Cardiac muscle cell (in vitro differentiated cells and primary cell): ENCODE measurements at places on chromosomes 2 and 18.

DNA sequence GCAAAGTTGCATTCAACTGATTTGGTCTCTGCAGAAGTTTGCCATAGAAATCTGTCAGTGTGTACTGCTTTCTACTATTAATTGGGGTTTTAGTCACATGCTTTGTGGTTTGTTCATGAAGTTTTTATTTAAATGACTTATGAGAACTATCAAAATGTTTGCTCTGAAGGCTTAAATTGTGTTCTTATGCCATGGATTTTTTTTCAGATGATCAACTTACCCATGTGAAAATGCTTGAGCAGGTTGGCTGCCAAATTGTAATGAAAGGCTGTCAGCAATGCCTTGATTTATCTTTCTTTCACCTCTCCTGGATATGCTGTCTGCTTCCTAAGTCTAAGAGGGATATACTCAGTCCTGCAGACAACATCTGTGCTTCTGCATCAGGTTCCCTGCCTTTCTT is 50.7 kb downstream of the FMNL2 start:
- no peak for DNase-seq

GRCh38 chr2:228378696-228379425 is 197.4 kb upstream of the SPHKAP start:
- peak; percentile 66 for DNase-seq

DNA sequence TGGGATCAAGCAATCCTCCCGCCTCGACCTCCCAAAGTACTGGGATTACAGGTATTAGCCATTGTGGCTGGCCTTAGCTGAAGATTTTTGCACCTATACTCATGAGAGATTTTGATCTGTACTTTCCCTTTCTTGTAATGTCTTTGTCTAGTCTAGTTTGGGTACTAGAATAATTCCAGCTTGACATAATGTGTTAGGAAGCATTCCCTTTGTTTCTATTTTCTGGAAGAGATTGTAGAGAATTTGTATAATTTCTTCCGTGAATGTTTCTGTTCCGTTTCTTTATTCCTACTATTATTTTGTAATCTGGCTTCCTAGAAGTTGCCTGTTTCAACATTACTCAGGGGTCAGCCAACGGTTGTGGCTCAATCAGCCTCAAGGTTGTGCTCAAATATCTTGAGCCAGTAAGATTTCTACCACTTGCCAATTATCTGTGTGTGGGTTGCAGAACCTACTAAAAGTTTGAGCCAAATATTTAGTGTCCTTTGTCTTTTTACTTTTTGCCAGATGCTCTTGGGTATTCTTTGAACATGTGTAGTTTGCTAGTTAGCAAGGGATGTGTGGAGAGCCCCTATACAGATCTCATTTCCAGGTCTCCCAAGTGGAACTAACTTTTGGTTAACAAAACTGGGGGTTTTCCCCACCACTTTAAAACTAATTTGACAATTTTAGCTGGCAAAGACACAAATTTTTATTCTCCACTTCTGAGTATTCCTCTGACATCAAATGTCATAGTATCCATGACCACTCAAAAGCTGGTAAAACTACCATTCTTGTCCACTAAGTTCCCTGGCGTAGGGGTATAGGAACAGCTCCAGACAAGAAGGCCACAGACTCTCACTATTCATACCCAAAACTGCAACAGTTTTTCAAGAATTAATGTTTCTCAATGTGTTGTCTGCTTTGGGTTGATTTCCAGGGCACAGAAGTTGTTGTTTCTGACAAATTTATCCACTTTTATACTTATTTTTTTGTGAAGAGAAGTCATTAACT is 42.8 kb upstream of the BAZ2B start:
- no peak for DNase-seq

- DNase-seq, result no peak
Measured at GRCh38 chr18:47883771-47884413, 46.6 kb downstream of the SMAD2 start.

DNA sequence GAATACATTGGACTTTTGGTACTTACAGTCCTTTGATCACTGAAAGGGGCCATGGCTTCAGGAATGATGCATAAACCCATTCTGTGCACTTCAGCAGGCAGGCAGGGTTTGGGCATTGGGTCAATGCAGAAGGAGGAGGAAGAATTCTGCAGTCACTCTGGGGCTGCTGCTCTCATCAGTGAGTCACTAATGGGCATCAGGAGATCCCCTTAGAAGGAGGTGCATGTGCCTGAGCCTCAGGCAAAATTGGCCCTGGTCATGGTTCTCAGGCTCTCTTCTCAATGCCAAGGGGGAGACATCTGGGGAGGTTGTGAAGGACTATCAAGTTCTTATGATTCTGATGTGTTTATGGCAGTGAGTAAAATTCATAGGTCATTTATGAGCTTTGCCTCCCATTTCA is 52.0 kb upstream of the TNP1 start:
- DNase-seq, result no peak

DNA sequence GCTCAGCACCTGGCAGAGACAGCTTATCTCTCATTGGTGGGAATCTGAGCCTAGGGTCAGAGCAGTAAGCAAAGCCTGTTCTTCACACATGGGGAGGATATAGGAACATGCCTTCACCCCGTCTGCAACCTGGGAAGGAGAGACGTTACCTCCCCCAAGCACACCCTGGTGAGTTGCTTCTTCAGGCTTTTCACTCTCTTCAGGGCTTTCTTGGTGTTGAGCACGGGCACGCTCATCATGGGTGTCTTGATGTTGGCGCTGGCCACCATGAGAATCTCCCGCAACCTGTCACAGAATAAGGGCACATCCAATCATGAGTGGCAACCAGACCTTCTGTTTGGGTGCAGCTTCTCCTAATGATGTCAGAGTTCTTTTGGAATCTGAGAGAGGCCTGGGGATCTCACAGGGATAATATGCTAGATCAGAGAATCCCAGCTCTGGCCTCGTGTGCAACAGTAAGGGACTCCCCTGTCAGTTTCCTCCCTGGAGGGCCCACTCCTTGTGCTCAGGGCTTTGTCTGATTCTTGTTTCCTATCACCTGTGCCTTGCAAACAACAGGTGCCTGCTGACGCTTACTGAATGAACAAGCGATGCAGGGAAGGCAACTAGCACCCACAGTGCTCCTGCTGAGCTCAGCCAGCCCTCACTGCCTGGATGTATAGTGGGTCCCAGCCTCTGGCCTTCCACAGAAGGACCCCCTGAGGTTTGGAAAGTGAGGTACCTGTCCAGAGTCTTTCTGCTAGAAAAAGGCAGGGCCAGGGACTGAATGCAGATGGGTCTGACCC is 66.3 kb downstream of the POLR1A start:
- DNase-seq, result no peak

- no peak for DNase-seq
Measured at GRCh38 chr2:223782629-223783028, 54.8 kb downstream of the AP1S3 start.

DNA sequence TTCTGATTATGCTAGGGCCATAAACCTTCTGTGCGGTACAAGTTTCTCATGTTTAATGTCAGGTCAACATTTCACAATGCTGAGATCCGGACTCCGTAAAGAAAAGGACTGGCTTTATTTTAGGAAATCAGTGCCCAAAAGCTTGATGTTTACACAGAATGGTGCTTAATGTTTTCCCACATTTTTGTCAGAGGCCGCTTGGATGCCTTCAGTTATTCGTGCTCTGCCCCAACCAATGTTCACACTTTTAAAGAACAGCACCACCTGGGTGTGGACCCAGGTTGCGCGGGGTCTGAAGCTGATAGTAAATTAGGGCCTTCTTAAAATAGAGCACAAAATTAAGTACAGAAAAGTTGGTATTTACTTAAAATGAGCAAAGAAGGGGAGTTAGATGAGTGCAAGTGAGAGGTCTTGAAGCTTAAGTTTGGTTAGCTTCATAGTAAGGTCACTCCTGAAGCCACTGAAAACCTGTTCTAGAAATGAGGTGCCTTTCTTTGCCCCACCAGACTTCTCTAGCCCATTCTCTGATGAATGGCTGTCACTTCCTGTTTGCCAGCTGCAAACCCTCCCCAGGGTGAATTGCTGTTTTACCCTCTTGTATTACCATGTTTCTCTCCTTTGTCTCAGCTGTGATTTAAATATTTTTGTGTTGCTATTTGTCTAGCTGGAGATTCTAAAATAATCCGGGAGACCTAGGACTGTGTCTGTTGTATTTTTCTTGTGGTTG is 20.5 kb downstream of the SLC3A1 start:
- peak; percentile 4 for DNase-seq

DNA sequence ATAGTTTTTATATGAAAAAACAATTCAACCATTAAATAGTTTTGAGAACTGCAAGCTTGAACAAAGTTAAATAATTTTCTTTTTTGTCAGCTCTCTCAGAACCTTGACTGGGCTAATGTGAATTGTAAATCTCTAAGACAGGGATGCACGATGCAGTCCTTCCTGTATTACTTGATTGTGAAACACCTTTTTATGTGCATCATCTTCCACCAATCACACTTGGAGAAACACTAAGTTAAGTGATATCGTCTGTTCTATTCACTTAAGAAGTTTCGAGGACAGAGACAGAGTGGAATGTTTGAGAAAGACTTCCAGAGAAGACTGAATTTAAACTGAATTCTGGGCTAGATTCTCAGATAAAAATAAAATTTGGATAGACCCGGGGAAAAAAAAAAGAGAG is 238.2 kb downstream of the MREG start:
- peak; percentile 32 for DNase-seq

GRCh38 chr2:168971261-168971660 is 59.9 kb downstream of the ABCB11 start:
- DNase-seq, result no peak

- no peak for DNase-seq
Measured at GRCh38 chr2:218824004-218824403, 7.6 kb downstream of the PRKAG3 start.

- no peak for DNase-seq
Measured at GRCh38 chr2:64245631-64246030, 101.4 kb upstream of the PELI1 start.
